ENCODE measurements at places on chromosomes 16 and 17.

DNA sequence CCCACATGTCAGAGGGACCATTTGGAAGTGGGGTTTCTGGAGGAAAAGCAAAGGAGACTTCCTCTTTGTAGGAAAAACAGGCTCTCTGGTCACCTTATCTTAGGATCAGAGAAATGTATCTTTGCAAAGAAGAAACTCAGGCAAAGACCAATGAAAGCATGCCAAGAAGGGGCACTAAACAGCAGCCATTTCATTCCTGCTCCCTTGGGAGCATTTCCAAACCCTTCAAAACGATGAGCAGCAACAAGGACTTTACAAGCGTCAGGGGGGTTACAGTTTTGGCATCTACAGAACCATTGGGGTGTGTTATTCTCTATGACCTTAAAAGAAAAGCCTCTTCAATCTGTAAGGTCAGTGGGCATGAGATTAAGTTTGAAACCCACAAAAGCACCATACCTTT lies 122.8 kb downstream of the SMG6 start:
- no peaks in the 10 kb centered on the region for H3K27me3 ChIP-seq
- peaks cover 16% of the 10 kb centered on the region for H3K36me3 ChIP-seq
- peaks cover 31% of the 10 kb centered on the region for H3K4me1 ChIP-seq
- H3K27ac ChIP-seq = no peak overlapping the region
- no peak for DNase-seq
- H3K4me3 ChIP-seq = no peak overlapping the region

GRCh38 chr17:4393806-4394205 lies 27.3 kb upstream of the UBE2G1 start:
- no peak for DNase-seq
- peaks cover 2% of the 10 kb centered on the region for H3K4me1 ChIP-seq
- no peaks in the 10 kb centered on the region for H3K36me3 ChIP-seq
- H3K27ac ChIP-seq = no peak overlapping the region
- H3K27me3 ChIP-seq = no peaks in the 10 kb centered on the region

DNA sequence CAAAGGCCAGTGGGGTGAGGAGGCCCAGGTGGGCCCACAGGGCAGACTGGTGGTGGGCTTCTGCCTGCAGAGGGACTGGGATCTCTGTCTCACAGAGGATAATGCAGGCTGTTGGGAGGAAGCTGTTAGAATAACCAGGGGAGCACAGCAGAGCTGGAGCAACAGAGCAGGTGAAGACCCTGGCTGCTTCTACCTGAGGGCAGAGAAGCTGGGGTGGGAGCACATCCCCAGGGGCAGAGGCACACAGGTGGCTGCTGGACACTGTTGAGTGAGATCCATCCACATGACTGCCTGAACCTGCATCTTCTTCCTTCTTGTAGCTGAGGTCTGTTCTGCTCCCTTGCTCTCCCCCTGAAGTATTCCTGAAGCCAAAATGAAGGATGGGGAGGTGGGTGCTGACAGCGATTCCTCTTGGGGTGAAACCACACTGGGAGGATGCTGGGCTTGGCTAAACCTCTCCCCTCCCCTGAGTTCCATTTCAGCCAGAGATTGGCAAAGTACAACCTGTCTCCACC lies 1725.0 kb downstream of the TP53TG3F start:
- peaks cover 4% of the 10 kb centered on the region for H3K36me3 ChIP-seq
- H3K4me3 ChIP-seq = no peak overlapping the region
- no peak for DNase-seq
- H3K27me3 ChIP-seq = no peaks in the 10 kb centered on the region

GRCh38 chr17:5555254-5555653 lies 29.1 kb downstream of the NLRP1 start:
- no peak overlapping the region for H3K4me3 ChIP-seq
- no peaks in the 10 kb centered on the region for H3K27me3 ChIP-seq
- peaks cover 34% of the 10 kb centered on the region for H3K4me1 ChIP-seq
- H3K36me3 ChIP-seq = peaks cover 12% of the 10 kb centered on the region
- DNase-seq = no peak

DNA sequence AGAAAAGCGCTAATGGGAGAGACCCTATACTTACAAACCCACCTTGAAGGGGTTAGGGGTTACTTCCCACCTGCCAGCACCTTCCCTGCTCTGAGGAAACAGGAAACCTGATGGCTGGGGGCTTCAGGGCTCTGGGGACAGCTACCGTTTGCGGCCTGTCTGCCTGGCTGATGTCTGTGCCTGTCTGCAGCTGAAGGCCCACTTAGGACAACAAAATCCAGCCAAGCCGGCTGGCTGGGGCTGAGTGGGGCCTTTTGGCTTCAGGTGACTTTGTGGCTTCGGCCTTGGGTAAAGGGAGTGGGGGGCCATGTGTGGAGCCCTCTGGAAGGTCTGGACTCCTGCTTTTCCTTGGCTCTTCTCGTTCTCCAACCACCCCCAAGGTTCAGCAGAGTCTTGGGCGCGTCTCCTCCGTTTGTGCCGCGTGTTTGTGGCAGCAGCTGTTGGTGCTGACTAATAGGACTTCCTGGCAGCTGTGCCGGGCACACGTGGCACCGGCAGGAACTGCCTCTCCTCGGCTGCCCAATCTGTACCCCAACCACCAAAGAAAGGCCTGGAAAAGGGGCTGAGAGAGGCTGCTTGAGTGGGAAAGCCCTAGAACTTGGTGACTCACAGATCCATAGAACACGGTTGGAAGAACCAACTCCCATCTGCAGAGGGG lies 186.7 kb downstream of the MSI2 start:
- H3K27ac ChIP-seq = peak overlapping the region; percentile 87
- H3K4me1 ChIP-seq = peaks cover 69% of the 10 kb centered on the region
- H3K36me3 ChIP-seq = no peaks in the 10 kb centered on the region
- no peak overlapping the region for H3K4me3 ChIP-seq
- no peak for DNase-seq

DNA sequence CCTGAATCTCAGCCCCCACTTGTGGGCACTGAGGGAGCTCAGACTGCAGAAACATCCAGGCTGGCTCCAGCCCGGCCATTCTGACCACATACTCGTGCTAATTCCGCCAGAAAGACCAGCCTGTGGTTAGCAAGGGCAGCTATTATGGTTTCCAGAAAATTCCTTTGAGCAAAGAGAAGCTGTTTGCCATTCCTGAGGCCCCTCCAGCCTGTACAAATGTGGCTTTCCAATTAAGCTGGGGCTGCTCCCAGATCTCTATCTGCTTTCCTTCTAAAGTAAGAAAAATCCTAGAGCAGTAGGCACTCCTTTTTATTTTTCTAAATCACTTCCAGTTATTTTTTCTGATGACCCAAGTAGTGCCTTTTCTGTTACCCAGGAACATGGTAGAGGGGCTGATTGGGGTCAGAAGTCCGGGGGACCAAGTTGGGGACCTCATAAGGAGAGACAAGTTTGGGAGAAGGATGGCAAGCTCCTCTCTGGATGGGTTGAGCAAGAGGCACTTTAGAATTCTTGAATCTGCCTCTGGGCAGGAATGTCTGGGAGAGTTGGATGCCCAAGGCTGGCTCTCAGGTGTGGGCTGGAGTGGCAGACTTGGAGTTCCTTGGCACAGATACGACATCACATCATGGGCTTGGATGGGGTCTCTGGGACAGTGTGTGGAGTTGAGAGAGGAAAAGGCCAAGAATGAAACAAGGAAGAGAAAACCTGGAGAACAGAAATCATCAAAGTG lies 83.3 kb upstream of the TNRC6C start:
- no peaks in the 10 kb centered on the region for H3K36me3 ChIP-seq
- H3K4me1 ChIP-seq = peaks cover 87% of the 10 kb centered on the region
- no peak overlapping the region for H3K27ac ChIP-seq
- H3K4me3 ChIP-seq = no peak overlapping the region

DNA sequence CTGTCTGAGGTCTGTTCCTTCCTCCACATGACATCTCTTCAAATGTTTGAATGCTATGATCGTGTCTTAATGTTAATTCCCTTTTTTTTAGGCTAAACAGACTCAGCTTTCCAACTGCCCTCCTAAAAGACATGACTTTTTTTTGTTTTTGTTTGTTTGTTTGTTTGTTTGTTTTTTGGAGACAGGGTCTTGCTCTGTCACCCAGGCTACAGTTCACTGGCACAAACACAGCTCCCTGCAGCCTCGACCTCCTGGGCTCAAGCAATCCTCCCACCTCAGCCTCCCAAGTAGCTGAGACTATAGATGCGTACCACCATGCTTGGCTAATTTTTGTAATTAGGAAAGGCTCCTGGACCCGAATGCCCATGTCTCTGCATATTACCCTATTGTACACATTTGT lies 176.5 kb downstream of the ABCA8 start:
- peaks cover 7% of the 10 kb centered on the region for H3K27me3 ChIP-seq
- H3K27ac ChIP-seq = no peak overlapping the region
- H3K36me3 ChIP-seq = no peaks in the 10 kb centered on the region
- no peaks in the 10 kb centered on the region for H3K4me1 ChIP-seq

GRCh38 chr17:281365-281999 lies 71.1 kb downstream of the RPH3AL start:
- H3K27ac ChIP-seq = peak overlapping the region; percentile 5
- H3K36me3 ChIP-seq = no peaks in the 10 kb centered on the region
- no peak overlapping the region for H3K4me3 ChIP-seq
- no peaks in the 10 kb centered on the region for H3K4me1 ChIP-seq
- DNase-seq = no peak
- no peaks in the 10 kb centered on the region for H3K27me3 ChIP-seq

DNA sequence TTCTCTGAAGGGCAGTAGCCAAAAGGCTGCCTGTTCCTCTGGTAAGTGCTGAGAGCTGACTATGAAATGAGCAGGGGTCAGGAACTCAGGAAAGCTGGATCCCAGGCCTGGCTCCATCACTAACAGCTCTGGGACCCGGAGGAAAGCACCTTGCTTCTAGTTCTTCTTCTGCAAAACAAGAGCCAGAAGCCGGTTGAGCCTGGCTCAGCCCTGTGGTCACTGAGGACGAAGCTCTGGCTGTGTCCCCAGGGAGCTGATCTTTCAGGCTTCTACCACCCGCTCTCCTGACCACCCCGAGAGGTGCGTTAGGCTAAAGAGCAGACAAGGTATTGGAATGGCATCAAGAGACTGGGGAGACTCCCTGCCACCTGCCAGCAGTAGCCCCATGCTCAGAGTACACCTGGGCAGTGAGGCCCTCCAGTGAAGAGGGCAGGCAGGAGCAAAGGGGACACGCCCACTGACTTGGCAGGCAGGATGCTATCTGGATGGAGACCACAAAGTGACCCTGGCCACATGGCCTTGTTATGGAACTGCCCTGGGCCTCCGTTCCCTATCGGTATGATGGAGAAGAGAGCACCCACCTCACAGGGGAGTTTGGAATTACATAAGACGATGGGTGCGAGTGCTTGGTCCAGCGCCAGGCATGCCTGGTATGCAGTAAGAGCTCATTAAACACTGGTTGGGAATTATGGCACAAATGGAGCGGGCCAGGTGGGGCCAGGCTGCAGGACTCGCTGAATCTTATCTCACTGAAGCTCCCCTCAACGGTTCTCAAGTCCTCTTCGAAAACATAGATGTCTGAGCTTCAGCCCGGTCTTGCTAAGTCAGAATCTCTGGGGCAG lies 61.4 kb downstream of the COG7 start:
- H3K36me3 ChIP-seq = peaks cover 82% of the 10 kb centered on the region
- H3K4me1 ChIP-seq = no peaks in the 10 kb centered on the region
- H3K27me3 ChIP-seq = no peaks in the 10 kb centered on the region
- no peak overlapping the region for H3K4me3 ChIP-seq

GRCh38 chr17:73820686-73821448 lies 176.6 kb upstream of the SDK2 start:
- no peak overlapping the region for H3K4me3 ChIP-seq
- DNase-seq = no peak
- H3K27ac ChIP-seq = no peak overlapping the region
- no peaks in the 10 kb centered on the region for H3K36me3 ChIP-seq
- peaks cover 6% of the 10 kb centered on the region for H3K27me3 ChIP-seq

DNA sequence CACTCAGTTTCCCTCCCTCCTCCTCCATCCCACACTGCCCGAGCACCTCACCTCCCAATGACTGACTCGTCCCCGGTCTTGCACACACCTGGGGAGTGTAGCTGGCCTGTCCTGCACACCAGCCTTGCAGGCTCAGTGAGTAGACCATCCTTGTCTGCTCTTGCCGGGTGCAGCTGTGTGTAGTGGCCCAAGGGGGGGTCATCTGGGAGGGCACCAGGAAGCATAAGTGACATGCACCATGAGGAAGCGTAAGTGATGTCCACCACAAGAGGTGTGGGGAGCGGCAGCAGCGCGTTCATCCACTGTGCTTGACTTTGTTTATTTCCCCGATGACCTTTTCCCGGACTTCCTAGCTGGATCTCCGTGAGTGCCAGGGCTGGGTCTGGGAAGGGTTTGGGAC lies 45.5 kb upstream of the CDR2 start:
- no peak overlapping the region for H3K27ac ChIP-seq
- H3K36me3 ChIP-seq = peaks cover 35% of the 10 kb centered on the region
- DNase-seq = no peak
- H3K27me3 ChIP-seq = no peaks in the 10 kb centered on the region

DNA sequence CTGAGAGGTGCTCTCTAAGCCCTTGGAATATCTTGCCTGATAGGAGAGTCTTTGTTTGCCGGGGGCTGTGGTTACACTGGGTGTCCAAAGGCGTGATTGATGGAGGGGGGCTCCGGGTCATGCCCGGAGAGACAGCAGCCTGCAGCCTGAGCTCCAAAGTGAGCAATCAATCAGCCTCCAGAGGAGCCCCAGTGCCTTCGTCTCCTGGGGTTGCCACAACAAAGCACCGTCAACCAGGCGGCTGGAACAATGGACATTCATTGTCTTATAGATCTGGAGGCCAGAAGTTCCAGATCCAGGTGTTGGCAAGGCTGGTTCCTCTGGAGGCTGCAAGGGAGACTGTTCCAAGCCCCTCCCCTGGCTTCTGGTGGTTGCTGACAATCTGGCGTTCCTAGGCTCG lies 24.0 kb upstream of the GINS2 start:
- H3K4me3 ChIP-seq = no peak overlapping the region
- no peak overlapping the region for H3K27ac ChIP-seq
- H3K36me3 ChIP-seq = peaks cover 4% of the 10 kb centered on the region
- peaks cover 10% of the 10 kb centered on the region for H3K4me1 ChIP-seq

DNA sequence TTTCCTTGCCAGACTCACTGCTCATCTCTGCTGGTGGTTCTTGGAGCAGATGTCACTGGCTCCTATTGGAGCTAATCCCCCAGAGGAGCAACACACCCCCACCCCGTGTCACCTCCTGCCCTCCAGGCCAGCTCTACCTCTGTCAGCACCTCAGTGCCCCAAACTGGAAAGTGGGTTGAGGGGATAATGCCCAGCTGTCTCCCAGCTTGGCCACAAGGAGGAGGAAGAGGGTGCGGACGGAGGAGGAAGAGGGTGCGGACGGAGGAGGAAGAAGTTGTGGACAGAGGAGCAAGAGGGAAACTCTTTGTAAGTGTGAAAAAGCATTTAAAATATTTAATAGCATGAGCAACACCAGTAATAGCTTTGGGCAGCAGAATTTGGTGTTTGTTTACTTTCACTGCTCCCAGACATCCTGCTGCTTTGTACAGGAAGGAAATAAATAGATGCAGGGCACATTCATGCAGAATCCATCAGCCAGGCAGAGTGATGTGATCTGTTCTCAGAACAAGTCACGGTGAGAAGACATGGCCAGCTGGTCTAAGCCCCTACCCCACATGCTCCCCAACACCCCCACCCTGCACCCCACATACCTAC lies 82.5 kb downstream of the C17orf67 start:
- H3K4me1 ChIP-seq = peaks cover 22% of the 10 kb centered on the region
- DNase-seq = no peak
- no peak overlapping the region for H3K27ac ChIP-seq
- no peaks in the 10 kb centered on the region for H3K36me3 ChIP-seq

Data from naive thymus-derived CD8-positive, alpha-beta T cell (primary cell).